ENCODE measurements at places on chromosomes 3 and 15. TPM values are rescaled to one million over a fixed set of nuclear protein-coding genes. Genes with fewer than 3 reads are reported as not detected.

DNA sequence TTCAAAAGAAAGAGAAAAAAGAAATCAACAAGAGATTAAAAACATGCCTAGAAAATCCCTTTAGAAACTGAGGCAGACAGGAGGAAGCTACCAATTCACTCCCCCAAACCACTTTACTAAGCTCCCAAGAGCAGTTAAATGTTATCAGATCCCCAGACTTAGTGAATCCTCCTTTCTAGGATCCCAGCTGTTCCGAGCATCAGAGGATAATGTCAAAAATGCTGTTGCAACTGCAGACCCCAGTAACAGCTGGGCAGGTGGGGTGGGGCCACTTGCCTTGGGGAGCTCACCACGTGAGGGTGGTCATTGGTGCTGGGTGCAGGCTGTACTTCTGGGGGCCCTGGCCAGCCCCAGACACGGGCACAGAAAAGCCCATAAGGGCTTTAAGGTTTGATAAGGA is 9.1 kb downstream of the POMGNT2 start:
- no peak for DNase-seq

DNA sequence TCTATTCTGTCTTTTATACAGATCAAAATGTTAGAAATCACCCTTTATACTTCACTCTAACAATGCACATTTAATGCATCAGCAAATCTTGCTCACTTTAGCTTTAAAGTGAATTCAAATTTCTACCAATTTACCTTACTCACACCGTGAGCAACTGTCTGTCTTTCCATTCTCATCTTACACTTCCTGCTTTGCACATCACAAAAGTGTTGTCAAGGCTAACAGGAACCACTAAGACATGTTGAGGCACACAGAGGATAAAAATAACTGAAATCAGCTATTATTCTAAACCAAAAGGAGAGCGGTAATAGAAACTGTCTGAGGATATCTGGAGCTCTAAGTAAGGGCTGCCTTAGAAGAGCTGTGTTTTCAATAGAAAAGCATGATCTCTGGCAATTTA is 519.9 kb downstream of the ZBBX start:
- no peak for DNase-seq

DNA sequence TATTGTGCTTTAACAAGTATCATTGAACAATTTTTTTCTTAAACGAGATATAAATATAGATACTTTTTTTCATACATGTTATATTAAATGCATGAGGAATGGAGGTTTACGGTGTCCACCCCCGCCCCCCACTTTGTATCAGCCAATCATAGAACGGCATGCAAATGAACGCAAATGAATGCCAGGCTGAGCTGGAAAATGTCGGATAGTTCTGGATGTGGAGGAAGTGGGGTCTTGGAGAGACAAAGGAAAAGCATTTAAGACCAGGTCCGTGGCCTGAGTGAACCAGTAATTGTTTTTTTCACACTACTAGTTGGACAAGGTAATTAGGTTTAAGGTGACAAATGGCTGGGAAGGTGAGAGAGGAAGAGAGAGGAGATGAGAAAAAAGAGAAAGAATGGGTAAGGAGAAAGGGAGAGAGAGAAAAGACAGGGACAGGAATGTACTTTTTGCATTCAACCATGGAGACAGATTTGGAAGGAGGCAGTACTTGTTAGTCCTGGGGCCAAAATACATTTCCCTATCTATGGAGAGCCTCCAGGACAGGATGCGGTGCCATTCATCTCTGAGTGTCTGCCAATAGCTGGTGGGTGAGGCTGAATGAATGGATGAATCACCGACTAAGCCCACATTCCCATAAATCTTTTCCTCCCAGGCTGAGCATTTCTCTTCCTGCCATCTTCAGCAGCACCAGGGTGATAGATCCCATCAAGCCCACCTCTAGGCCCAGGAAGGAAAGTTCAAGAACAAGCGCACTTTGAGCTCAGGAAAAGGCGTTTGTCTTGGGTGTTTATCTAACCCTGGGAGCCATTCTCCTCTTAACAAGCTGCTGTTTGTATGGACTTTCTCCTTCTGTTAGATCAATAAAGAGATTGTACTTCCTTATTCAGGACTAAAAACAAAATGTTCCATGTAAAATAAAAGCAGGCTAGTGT is 1.4 kb upstream of the RAD18 start:
- no peak for DNase-seq

- no peak for DNase-seq
Observed at GRCh38 chr3:140953028-140953960, 11.7 kb downstream of the SLC25A36 start.

GRCh38 chr3:146692254-146692653 is 87.1 kb upstream of the PLSCR5 start:
- DNase-seq = no peak

DNA sequence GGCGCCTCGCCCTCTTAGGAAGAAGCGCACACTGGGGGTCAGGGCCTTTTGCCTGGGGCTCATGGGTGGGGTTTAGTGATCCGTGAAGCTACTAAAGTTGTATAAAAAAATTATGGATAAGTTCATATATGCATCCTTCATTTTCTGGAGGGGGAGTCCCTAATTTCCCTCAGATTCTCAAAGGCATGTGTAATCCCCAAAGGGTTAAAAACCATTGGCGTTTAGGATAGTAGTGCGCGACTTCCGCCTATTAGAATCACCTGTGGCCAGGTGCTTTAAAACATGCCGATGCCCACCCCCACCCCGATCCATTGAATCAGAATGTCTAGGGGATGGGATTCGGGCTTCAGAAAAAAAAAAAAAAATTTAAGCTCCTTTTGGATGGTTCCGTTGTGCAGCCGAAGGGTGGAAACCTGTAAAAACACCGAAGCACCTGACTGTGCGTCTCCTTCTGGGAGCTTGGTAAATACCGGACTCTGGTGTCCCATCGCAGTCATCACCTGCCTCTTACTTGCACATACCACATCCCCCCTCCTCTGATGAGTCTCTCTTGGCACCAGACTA is 570 bp downstream of the APH1B start:
- peak; percentile 24 for DNase-seq

GRCh38 chr3:23981136-23981535 is 36.0 kb downstream of the NR1D2 start:
- DNase-seq = no peak

- DNase-seq = no peak
Observed at GRCh38 chr3:176032043-176032442, 1165.2 kb downstream of the TBL1XR1 start.

- no peak for DNase-seq
Observed at GRCh38 chr3:195559723-195560409, 16.7 kb upstream of the PPP1R2 start.

DNA sequence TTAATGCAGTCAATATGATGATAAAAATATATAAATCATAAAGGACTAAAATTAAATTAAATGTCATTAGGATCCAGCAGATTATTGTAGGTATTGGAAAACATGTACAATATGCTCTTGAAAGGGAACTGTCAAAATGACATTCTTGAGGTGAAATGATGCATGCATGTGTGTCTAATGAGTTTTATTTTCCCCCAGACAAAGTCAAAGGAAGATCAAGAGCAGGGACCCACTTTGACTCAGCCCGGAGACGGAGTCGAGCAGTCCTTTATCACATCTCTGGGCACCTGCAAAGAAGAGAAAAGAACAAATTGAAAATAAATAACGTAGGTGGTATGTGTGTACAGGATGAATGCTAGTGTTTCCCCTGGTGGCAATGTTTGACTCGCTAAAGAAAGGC is 194.1 kb downstream of the KCNH8 start:
- no peak for DNase-seq

DNA sequence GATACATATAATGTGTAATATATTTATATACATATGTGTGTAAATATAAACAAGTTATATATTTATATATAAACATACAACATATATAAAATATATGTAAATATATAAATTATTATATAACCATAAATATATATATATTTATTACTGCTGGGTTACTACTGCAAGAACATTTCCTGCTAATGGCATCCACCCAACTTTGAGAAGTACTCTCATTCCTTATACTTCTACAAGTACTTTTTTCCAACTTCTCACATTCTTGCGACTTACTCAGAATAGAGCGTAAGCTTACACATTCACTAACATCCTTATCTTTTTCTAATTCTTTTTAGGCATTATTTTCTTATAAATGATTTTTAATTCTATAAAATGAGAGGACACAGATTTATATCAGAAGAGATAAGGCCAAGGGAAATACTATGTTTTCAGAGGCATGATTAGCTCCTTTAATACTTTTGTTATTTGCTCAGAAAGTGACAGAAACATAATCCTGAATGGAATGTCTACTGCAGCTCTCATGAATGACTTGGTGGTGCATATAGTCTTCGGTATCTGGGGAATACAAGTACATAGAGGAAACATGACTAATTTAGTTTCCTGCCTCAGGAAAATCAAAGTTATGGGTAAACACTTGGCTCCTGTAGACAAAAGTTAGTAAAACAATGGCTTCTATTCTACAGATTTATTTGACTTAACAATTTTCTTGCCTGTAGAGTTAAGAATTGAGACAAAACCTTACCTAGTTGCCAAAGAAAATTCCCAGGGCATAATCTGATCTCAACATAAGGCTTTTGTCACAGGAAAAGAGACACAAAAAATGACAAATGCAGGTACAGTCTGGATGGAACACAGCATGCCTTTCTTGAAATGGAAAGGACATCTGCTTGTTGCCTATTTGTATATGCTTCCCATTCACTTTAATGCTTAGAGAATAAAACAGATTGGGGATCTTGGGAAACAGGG is 453.9 kb downstream of the SQOR start:
- no peak for DNase-seq

DNA sequence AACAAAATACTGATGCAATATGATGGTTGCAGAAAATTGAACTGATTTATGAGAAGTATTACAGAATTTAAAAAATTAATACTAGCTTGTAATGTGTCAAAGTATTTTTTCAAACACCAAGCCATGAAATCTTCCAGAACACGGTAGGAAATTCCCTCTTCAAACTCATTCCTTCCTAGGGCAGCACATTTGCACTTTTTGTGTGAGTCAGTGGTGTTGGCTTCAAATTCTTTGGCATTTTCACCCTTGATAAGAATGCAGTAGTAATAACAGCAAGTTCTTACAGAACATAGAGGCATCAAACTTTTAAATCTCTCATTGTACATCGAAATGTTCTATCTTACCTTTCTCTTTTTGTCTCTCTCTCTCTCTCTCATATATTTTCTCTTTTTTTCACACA is 191.8 kb downstream of the CGGBP1 start:
- DNase-seq = no peak

DNA sequence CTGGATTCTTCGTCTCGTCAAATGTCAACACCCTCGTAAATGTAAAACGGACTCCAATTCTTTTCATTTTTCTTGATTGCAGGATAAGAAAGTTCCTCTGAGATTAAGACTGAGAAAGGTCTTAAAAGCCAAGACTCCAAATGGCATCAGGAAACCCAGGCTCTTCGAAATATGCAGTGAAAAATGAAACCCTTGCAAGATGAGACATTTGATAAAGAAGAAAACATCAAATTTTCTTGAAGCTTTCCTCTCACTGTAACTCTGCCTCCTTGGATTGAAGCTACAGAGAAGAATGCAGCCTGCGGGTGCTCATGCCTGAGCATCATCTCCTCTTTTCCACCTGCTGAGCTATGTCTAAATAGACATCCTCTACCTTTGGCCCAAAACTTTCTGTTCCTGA is 342.4 kb upstream of the THBS1 start:
- DNase-seq = no peak

- DNase-seq = no peak
Observed at GRCh38 chr15:95760508-95760907, 570.0 kb upstream of the NR2F2 start.

- DNase-seq = no peak
Observed at GRCh38 chr15:82108489-82109078, 62.8 kb upstream of the MEX3B start.

The PPP4R2 gene
- total RNA-seq = 75.8 TPM

The CTSH gene
- 32.7 TPM for total RNA-seq

The TRH gene
- total RNA-seq = not detected

The CP gene
- 1.1 TPM for total RNA-seq

The FYCO1 gene
- total RNA-seq = 22.9 TPM

The MESP2 gene
- total RNA-seq = 0.30 TPM

The CCR1 gene
- 3.2 TPM for total RNA-seq

The BHLHE40 gene
- 51.7 TPM for total RNA-seq

The MGLL gene
- 32.7 TPM for total RNA-seq

The TMF1 gene
- total RNA-seq = 38.2 TPM

The IL16 gene
- total RNA-seq = 8.9 TPM

The GOLGA8R gene
- 8.3 TPM for total RNA-seq
